ENCODE measurements at places on chromosomes 16 and 17. TPM values are rescaled to one million over a fixed set of nuclear protein-coding genes. Genes with fewer than 3 reads are reported as not detected.

GRCh38 chr17:881778-882177, 97.8 kb downstream of the NXN start:
- DNase-seq, result no peak

TP53TG3 gene
- total RNA-seq, result not detected

GRCh38 chr16:1709356-1709755, 3.4 kb downstream of the MAPK8IP3 start:
- DNase-seq, result no peak

DNA sequence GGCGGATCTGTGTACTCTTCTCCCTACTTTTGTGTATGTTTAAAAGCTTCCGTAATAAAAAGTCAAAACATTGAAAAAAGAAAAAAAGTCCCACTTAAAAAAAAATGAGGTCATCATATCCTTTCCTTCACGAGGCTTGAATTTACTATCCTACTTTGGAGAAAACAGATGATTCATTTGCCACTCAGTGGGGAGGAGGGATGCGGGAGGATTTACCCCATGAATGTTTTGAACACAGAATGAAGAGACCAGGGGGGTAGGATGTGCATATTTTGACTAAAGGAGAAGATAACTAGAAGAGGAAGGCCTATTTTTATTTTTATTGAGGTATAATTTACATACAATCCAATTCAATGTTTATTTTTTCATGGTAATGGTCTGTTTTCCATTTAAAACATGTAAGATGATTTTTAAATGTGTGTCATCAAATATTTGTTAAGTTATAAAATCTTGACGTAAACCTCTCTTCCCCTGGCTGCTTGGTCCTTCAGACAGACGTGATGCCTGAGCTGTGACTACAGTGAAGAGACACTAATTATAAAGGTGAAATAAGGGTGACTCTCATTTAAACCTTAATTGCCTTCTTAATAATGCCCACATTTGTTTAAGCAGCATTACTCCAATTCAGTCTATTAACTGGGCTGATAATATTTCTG, 135.4 kb upstream of the AXIN2 start:
- no peak for DNase-seq

DNA sequence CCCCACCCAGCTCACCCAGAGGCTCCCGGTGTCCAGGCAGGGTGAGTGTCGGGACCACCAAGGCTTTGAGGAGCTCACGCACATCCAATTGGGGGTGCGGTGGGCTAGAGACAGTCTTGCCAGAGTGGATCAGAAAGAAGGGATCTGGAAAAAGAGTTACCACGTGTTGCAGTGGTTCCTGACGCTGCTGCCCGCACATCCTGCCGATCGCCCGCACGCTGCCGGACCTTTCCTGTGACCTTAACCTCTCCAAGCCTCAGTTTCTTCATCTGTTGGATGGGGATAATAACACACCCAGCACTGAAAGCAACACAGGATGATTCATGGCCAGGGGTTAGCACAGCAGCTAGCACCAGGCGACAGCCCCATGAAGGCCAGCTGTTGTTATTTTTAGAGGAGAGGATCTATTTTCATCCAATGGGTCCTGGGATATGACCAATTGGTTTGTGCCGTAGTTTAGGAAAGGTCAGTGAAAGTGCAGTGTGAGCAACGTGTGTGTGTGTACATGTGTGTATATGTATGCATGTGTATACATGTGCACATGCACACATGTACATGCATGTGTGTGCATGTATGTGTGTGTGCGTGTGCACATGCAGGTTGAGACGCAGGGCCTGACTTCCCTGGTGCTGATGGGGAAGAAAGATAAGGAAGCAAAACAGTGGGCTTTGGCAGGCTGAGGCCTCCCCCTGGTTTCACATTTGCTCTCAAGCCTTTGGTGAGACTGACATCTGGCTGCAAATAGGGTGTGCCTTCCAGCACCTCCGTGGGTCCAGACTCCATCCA, 2.5 kb downstream of the ITGAX start:
- DNase-seq, result no peak

KRT24 gene
- not detected for total RNA-seq

RNF222 gene
- total RNA-seq, result not detected

PPY gene
- total RNA-seq, result not detected

DNA sequence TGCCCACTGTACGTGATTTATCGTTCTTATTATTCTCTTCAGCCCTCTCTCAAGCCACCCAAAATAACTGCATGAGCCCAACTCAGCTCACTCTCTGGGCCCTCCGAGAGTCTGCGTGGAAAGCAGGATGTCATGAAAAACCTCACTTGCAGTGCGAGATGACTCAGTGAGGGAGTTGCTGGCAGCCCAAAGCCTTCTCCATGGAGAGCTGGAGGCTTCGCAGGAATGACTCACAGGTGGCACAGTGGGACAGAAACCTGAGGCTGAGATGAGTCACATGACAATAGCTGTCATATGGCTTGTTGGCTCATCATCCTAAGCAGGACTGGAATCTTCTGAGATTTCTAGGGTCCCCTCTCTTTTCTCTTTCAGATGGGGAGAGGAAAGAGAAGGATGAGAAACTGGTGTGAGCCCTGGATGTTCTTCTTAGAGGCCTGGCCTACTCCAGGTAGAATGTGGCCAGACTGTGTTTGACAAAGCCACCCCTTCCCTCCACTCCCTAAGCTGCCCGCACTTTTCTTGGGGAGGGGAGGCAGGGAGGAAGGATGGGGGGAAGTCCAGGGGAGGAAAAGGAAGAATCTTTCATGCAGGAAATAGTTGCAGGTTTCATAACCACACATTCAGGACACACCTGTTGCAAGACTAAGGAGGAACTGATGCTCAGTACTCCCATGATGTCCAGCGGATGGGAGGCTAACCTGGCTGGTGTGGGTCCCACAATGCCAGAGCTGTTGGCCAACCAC, 160.6 kb upstream of the RPL38 start:
- DNase-seq, result no peak

ZACN gene
- total RNA-seq, result not detected

- DNase-seq, result no peak
These were observed 28.2 kb downstream of the USP31 start for GRCh38 chr16:23121024-23121423.

- DNase-seq, result no peak
These were observed 16.8 kb upstream of the USP43 start for GRCh38 chr17:9628509-9628908.

DNA sequence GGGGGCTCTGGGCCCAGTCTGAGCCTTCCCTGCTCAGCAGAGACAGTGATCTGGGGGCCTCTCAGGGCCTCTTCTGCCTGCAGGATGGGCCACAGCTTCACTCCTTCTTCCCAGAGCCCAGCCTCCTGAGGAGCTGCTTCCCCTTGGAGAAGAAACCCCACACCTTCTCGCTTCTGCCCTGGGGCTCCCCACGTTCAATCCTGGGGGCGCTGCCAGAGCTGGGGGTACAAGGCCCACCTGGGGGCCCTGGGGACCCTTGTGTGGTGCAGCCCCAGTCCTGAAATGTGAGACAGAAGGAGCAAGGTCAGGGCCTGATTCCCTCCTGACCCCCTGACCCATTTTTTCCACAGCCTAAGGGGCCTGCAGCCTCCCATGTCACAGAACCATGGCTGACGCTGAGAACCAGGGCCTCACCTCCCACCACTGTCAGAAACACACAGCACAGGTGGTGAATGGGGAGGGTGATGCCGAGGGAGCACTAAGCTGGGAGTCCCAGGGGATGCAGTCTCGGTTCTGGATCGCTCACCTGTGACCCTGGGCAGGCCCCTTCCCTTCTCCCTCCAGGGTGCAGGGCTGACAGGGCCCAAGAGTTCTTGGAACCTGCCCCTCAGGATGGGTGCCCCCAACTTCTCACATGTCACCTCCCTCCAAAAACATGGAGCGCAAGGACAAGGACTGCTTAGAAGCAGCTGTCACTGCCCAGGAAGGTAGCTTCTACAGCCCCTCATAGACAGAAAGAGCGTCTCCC, 21.6 kb upstream of the MPO start:
- DNase-seq, result no peak

LRRC37B gene
- total RNA-seq, result 26.8 TPM

DNA sequence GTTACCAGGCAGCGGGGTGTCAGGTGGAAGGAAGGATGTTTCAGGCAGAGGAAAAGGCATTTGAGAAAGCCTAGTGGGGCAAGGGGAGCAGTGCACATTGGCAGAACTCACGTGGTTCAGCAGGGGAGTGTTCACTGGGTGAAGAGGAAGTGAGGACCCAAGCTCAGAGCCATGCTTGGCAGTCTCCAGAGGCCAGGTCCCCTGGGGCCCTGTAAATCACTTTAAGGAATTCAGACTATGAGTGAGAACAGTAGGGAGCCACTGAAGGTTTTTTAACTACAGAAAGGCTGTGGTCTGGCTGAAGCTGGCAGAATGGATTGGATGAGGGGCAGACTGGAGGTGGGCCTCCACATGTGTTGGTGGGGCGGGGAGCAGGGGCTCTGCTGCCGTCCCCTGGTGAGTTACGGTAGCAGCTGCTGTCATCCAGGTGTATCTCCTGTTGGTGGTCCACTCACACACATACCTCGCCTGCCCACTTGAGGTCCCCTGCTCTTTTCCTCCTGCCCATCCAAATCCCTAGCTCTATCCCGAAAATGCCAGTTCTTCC, 5.1 kb downstream of the CLEC16A start:
- no peak for DNase-seq

NPIPB6 gene
- 10.5 TPM for total RNA-seq

- DNase-seq, result peak; percentile 83
These were observed 45.4 kb downstream of the SEC14L1 start for GRCh38 chr17:77186141-77186604.

DNA sequence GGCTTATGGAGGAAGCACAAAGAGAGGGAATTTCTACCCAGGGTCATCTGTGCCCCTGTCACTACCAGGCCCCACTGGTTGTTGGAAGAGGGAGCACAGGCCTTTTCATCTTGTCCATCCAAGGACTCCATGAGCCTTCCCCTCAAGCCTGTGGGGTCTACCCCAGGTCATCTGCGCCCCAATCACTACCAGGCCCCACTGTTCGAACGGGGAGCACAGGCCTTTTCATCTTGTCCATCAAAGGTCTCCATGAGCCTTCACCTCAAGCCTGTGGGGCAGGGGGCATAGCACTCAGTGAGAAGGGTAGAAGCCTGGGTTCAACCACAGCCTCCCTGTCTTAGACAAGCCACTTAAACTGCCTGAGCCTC, 101.5 kb upstream of the CDH5 start:
- DNase-seq, result no peak

CLEC10A gene
- 3.9 TPM for total RNA-seq

DNA sequence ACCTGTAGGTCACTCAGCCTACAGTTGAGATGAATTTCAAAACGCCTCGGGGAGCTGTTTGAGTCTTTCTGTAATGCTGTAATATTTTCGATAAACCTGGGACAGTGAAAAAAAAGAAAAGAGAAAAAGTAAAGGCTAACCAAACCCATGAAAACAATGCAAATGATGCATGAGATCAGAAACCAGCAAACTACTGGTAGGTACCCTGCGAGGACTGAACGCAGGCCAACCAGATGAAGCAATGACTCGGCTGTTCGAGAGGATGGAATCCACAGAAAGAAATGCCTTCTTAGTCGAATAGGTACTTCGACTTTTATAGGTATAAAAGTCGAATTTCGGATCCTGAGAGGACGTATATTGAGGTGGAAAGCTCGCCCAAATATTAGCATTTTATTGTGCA, 509 bp upstream of the ATAD5 start:
- peak; percentile 18 for DNase-seq

- no peak for DNase-seq
These were observed 6.3 kb downstream of the CCDC102A start for GRCh38 chr16:57530104-57530521.

DNA sequence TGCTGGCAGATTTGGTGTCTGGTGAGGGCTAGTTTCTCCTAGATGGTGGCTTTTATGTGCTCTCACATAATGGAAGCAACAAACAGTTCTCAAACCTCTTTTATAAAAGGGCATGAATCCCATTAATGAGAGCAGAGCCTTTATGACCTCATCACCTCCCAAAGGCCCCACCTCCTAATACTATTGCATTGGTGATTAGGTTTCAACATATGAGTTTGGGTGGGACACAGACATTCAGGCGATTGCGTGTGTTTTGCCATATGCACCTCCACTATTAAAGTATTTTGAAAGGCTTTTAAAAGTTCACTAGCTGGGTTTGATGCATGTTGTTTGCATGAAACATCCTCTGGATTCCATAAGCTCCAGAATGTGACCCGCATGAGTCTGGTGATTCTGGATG, 24.4 kb upstream of the DNAJA2 start:
- DNase-seq, result no peak

DNAAF8 gene
- total RNA-seq, result 3.9 TPM

- DNase-seq, result no peak
These were observed 225.7 kb downstream of the C16orf78 start for GRCh38 chr16:49599281-49599680.

DNA sequence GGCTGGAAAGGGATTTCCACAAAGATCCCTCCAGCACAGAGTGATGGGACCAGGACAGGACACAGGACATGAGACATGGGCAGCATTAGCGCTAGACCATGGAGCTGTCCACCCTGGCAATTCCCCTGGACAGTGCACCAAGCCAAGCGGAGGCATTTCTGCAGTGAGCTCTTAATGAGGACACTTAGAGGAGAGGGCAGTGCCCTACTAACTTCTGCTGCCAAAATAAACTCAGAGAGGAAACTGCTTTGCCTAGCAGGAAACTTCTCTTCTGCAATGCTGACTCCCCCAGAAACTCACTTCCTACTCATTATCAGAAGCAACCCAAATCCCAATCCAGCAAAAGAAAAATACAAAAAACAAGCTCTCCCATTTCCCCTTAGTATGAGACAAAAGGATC, 119.2 kb downstream of the HS3ST2 start:
- no peak for DNase-seq

DNA sequence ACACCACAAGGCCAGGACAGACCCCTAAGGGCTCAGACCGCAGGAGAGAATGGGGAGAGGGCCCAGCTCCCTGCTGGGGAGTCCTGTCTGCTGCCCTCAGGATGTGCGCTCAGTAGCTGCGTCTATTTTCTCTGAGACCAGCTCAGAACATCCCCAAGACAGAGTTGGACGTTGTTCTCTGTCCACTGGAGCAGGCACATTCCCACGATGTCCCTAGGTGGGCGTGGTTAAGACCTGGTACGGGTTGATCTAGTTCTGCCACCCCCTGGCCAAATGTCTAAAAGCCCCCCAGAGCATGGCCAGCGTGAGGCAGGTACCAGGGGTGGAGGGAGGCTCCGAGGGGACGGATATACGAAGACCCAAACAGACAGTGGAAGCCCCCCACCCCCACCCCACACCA, 842 bp upstream of the CALB2 start:
- no peak for DNase-seq

GRCh38 chr16:89537549-89537925, 22.9 kb upstream of the RPL13 start:
- DNase-seq, result no peak

DNA sequence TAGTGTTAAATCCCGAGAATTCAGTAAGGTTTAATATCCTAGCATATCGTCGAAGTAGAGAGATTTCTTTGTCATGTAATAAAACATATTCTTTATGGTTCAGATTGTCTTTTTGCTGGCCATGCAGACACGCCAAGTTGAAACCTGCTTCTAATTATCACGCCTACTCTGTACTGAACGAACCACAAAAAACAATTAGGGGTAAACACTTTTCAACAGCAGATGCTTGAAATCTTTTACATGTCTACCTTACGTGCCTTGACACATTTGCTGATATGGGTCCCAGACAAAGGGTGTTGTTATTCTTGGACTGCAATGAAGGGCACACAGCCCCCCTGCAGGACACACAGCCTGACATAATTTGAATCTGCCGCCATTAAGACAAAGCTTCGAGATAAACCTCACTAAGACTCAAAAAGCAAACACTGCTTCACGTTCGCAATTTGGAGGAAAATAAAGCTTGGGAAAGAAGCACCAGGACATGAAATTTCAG, 13.3 kb downstream of the WIPI1 start:
- DNase-seq, result no peak

GUCY2D gene
- not detected for total RNA-seq

TLCD2 gene
- total RNA-seq, result 1.7 TPM

GRCh38 chr17:83096401-83097224, 17.2 kb downstream of the METRNL start:
- DNase-seq, result peak; percentile 97
